Trophoblast cell (in vitro differentiated cells and primary cell): ENCODE measurements at places on chromosomes 2 and 18.
A peak's percentile ranks its signal among the peaks of the same experiment; 100 is the strongest.

- peaks cover 19% of the 10 kb centered on the region for H3K4me1 ChIP-seq
- H3K4me3 ChIP-seq: no peak overlapping the region
- no peak for DNase-seq
- H3K36me3 ChIP-seq: no peaks in the 10 kb centered on the region
- no peaks in the 10 kb centered on the region for H3K27me3 ChIP-seq
Observed at GRCh38 chr18:48894799-48895346, 55.9 kb downstream of the SMAD7 start.

GRCh38 chr2:128317181-128317898 is 1.3 kb downstream of the HS6ST1 start:
- no peaks in the 10 kb centered on the region for H3K27me3 ChIP-seq
- peaks cover 8% of the 10 kb centered on the region for H3K4me1 ChIP-seq
- peak overlapping the region; percentile 79 for H3K4me3 ChIP-seq
- DNase-seq: peak; percentile 26
- no peak overlapping the region for H3K27ac ChIP-seq
- H3K36me3 ChIP-seq: peaks cover 18% of the 10 kb centered on the region

DNA sequence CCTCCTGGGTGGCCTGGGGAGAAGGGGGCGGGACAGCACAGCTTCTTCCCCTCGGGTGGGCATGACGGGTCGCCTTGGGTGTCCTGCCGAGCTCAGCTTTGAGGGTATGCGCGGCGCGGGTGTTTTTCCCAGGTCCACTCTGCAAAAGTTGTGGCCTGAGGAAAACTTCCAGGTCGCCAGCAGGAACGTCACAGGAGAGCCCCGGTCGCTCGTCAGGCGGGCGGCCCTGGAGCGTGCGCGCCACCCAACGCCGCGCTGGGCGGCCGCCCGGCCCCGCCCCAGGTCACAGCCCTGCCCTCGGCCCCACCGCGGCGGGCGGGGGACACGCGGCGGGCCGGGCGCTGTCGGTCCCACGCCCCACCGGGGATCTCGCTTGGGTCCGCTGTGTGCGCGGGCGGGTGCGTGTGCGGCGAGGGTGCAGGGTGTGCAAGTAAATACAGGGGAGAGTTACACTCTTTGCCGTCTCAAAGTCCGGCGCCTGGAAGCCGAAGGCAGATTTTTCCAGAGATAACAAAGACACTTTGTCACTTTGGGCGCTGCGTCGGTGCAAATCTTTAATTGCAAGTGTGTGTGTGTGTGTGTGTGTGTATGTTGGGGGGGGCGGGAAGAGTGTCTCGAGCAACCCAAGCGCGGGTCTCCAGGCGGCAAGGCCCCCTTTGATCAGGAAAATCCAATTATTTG is 616 bp upstream of the SP5 start:
- H3K36me3 ChIP-seq: no peaks in the 10 kb centered on the region
- no peak overlapping the region for H3K27ac ChIP-seq
- DNase-seq: peak; percentile 57
- no peak overlapping the region for H3K4me3 ChIP-seq

DNA sequence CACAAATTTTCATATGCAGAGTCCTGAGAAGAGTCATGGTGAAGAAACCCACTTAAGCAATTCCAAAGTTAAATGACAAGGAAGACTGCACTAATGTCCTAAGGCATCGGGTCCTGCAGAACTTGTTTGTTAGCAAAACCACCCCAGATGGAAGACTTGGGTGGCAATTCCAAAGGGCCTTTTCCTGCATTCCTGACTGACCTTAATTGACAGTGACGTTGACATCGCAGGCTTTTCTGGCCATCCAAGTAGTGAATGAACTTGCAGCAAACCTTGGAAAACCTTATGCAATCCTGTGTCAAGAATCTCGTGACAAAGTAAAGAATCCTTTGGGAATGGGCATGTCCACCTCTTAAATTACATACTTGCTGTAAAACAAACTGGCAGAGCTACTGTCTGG is 112.5 kb upstream of the SH3BP4 start:
- peak; percentile 99 for DNase-seq
- H3K27me3 ChIP-seq: no peaks in the 10 kb centered on the region
- H3K4me3 ChIP-seq: no peak overlapping the region
- H3K27ac ChIP-seq: peak overlapping the region; percentile 72

GRCh38 chr2:101517758-101518271 is 42.9 kb upstream of the RFX8 start:
- H3K36me3 ChIP-seq: no peaks in the 10 kb centered on the region
- H3K4me1 ChIP-seq: no peaks in the 10 kb centered on the region

GRCh38 chr18:48622911-48623431 is 84.1 kb downstream of the CTIF start:
- H3K36me3 ChIP-seq: peaks cover 6% of the 10 kb centered on the region
- peaks cover 32% of the 10 kb centered on the region for H3K4me1 ChIP-seq
- H3K27ac ChIP-seq: peak overlapping the region; percentile 91
- peak; percentile 91 for DNase-seq
- H3K4me3 ChIP-seq: no peak overlapping the region

- H3K4me1 ChIP-seq: no peaks in the 10 kb centered on the region
- H3K27ac ChIP-seq: no peak overlapping the region
- H3K36me3 ChIP-seq: no peaks in the 10 kb centered on the region
- no peak for DNase-seq
Observed at GRCh38 chr18:12008181-12008767, 27.0 kb downstream of the IMPA2 start.

GRCh38 chr2:168767258-168767657 is 35.2 kb upstream of the NOSTRIN start:
- no peaks in the 10 kb centered on the region for H3K27me3 ChIP-seq
- no peaks in the 10 kb centered on the region for H3K36me3 ChIP-seq
- peaks cover 5% of the 10 kb centered on the region for H3K4me1 ChIP-seq
- DNase-seq: peak; percentile 73
- no peak overlapping the region for H3K4me3 ChIP-seq
- H3K27ac ChIP-seq: no peak overlapping the region

DNA sequence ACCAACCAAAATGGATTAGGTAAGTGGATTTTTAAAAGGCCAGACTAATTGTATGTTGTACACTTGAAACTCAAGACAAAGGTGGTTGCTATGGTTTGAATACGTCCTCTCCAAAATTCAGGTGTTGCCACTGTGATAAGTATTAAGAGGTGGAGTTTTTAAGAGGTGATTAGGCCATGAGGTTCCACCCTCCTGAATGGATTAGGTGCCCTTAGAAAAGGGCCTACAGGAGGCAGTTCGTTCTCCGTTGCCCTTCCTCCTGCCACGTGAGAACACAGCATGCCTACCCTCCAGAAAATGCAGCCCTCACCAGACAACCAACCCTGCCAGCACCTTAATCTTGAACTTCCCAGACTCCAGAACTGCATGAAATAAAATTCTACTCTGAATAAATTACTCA is 51.2 kb downstream of the CHMP3 start:
- peaks cover 14% of the 10 kb centered on the region for H3K36me3 ChIP-seq
- H3K27me3 ChIP-seq: no peaks in the 10 kb centered on the region
- H3K27ac ChIP-seq: no peak overlapping the region
- H3K4me1 ChIP-seq: no peaks in the 10 kb centered on the region
- H3K4me3 ChIP-seq: no peak overlapping the region

DNA sequence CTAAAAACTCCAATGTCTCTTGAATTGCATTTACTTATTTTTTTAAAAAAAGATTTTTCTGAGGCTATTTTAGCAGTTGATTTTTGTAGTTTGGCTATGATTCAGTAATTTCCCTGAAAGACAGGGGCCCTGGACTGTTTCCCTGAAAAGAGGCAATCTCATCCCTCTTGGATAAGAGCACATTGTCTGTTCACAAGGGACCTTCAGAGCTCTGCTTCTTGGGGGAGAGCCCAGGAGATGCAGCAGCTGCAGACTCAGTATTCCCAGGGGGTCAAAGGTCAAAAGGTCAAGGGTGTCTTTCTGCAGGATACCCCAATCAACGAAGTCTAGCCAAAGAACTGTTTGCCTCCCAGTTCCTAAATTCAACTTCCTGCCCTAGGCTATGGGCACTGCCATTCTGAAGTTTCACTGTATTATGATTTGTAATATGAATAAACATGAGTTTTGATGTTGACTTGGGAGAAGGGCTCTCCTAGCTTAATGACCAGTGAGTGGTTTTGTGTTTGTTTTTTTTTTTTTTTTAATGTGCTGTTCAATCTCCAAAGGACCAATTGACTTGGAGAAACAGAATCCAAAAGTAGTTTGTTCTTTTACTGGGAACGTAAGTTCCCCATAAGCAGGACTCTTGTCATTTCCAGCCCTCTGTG is 157.0 kb upstream of the SERPINE2 start:
- no peak overlapping the region for H3K27ac ChIP-seq
- H3K4me3 ChIP-seq: no peak overlapping the region
- H3K4me1 ChIP-seq: no peaks in the 10 kb centered on the region

DNA sequence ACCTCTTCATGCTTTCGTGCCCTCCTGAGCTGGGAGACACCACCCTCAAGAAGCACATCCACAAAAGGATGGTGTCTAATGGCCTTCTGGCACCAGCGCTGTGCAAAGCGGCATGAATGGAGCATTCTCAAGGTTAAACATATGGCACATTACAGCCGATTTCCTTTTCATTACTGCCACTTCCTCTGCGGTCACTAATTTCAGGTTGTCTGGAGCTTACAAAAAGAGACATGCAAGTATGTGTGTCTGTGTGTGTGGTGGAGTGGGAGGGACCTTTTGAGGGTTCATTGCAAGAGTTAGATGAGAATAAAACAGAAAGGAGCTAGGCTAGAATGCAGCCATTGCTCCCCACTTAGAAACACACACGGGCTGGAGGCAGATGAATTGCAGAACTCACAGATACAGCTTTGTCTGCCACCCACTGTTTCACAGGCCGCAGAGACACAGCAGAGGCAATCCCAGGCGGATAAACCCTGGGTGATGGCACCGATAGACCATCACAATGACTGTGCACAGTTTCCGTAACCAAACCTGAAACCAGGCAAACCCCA is 76.0 kb downstream of the TGIF1 start:
- no peaks in the 10 kb centered on the region for H3K36me3 ChIP-seq
- H3K4me1 ChIP-seq: peaks cover 16% of the 10 kb centered on the region

DNA sequence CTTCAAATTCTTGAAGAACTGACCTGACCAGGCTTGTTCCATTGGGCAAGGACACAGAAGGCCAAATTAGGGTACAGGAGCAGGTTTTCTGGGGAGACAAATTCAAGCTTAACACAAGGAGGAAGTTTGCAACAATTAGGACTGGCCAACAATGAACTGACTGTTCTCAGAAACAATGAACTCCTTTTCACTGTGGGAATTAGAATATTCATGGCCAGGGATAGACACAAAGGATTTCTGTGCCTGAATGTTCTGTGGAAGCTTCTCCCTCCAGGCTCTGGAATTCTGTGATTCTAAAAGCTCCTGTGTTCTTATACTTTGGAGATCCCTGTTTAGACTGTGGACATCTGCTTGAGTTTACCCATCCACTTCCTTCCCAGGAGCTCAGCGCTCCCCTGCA is 15.2 kb downstream of the SMYD1 start:
- peaks cover 4% of the 10 kb centered on the region for H3K4me1 ChIP-seq
- no peak for DNase-seq
- no peak overlapping the region for H3K4me3 ChIP-seq
- H3K27me3 ChIP-seq: no peaks in the 10 kb centered on the region
- H3K27ac ChIP-seq: no peak overlapping the region

GRCh38 chr18:77140439-77141109 is 8.0 kb upstream of the MBP start:
- no peaks in the 10 kb centered on the region for H3K36me3 ChIP-seq
- H3K4me1 ChIP-seq: no peaks in the 10 kb centered on the region
- H3K27ac ChIP-seq: no peak overlapping the region

GRCh38 chr2:15645720-15646385 is 54.2 kb downstream of the DDX1 start:
- no peaks in the 10 kb centered on the region for H3K27me3 ChIP-seq
- no peak for DNase-seq
- H3K4me3 ChIP-seq: no peak overlapping the region
- H3K36me3 ChIP-seq: no peaks in the 10 kb centered on the region
- H3K27ac ChIP-seq: no peak overlapping the region

- DNase-seq: no peak
- H3K36me3 ChIP-seq: no peaks in the 10 kb centered on the region
- no peaks in the 10 kb centered on the region for H3K27me3 ChIP-seq
- peaks cover 8% of the 10 kb centered on the region for H3K4me1 ChIP-seq
- no peak overlapping the region for H3K27ac ChIP-seq
Observed at GRCh38 chr18:31399306-31400032, 22.9 kb downstream of the DSG4 start.

DNA sequence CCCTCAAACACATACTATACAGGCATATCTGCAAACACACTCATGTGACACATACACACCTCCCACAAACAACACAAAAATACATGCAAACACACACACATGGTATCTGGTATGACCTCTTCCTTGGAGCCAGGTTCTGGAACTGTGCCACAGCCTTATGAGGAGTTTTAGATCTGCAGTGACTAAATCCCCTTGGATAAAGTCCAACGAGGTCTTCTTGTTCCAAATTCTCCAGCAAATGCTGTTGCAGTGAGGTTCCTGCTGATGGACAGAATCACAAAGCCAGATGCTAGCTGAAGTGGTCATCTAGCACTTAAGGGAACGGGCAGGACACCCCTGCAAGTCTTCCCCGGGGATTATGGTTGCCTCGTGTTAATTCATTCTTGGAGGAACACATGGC is 54.5 kb upstream of the DAPL1 start:
- no peaks in the 10 kb centered on the region for H3K4me1 ChIP-seq
- no peaks in the 10 kb centered on the region for H3K36me3 ChIP-seq
- H3K27ac ChIP-seq: no peak overlapping the region
- DNase-seq: no peak
- H3K27me3 ChIP-seq: no peaks in the 10 kb centered on the region

GRCh38 chr2:229429589-229429988 is 158.5 kb upstream of the PID1 start:
- DNase-seq: no peak
- no peaks in the 10 kb centered on the region for H3K27me3 ChIP-seq
- no peak overlapping the region for H3K27ac ChIP-seq
- no peak overlapping the region for H3K4me3 ChIP-seq

- H3K27me3 ChIP-seq: no peaks in the 10 kb centered on the region
- H3K4me3 ChIP-seq: no peak overlapping the region
- no peaks in the 10 kb centered on the region for H3K36me3 ChIP-seq
- DNase-seq: no peak
Observed at GRCh38 chr2:160229591-160229990, 29.5 kb upstream of the ITGB6 start.

DNA sequence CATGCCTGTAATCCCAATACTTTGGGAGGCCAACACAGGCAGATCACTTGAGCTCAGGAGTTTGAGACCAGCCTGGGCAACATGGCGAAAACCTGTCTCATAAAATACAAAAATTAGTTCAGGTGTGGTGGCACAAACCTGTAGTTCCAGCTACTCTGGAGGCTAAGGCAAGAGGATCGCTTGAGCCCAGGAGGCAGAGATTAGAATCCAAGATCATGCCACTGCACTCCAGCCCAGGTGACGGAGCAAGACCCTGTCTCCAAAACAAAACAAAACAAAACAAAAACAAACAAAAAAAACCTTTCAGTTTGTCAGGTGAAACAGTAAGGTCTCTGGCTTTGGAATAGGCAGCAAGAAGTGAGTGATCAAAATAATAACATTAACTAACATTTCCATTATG is 84.6 kb downstream of the CLHC1 start:
- no peaks in the 10 kb centered on the region for H3K27me3 ChIP-seq
- H3K4me3 ChIP-seq: no peak overlapping the region
- DNase-seq: peak; percentile 92
- no peaks in the 10 kb centered on the region for H3K36me3 ChIP-seq
- no peaks in the 10 kb centered on the region for H3K4me1 ChIP-seq
- H3K27ac ChIP-seq: no peak overlapping the region

GRCh38 chr2:202034249-202035088 is 814 bp downstream of the FZD7 start:
- H3K27me3 ChIP-seq: peaks cover 28% of the 10 kb centered on the region
- H3K4me3 ChIP-seq: peak overlapping the region; percentile 76
- no peaks in the 10 kb centered on the region for H3K36me3 ChIP-seq
- H3K27ac ChIP-seq: peak overlapping the region; percentile 31
- peak; percentile 60 for DNase-seq
